AG04449 (cell line): ENCODE measurements at places on chromosomes 11 and 22.

DNA sequence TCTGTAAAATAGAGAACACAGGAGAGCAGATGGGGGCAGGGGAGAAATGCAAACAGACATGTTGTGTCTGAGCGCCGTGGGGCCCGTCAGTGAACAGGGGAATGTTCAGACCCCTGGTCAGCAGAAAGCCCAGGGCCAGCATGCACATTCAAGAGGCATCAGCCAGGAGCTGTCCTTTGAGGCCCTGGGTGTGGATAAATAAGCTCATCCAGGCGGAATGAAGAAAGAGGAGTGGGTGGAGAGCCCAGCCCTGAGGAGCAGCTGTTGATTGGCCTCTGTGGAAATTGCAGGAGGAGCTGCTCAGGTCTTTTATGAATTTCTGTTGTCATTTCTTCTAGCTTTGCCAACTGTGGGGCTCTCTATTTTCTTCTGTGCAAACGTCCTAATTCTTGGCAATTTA lies 49.7 kb upstream of the CECR2 start:
- no peak for DNase-seq

DNA sequence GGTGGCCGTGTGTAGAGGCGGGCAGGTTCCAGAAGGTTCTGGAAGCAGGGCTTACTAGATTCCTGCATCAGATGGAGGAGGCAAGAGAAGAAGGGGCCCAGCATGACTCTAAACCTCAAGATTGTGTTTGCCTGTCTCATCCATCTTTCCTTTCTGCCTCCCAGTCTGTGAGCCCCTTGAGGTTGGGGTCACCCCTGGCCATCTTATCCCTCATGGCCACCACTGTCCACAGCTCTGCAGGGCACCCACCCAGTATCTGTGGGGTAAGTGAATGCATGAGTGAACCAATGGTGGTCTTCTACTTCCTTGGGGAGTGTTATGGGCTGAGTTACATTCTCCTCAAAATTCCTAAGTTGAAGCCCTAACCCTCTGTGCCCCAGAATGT lies 79.3 kb downstream of the MYEOV start:
- no peak for DNase-seq

- DNase-seq, result no peak
These were observed 1.0 kb upstream of the CCKBR start for GRCh38 chr11:6258571-6259081.

DNA sequence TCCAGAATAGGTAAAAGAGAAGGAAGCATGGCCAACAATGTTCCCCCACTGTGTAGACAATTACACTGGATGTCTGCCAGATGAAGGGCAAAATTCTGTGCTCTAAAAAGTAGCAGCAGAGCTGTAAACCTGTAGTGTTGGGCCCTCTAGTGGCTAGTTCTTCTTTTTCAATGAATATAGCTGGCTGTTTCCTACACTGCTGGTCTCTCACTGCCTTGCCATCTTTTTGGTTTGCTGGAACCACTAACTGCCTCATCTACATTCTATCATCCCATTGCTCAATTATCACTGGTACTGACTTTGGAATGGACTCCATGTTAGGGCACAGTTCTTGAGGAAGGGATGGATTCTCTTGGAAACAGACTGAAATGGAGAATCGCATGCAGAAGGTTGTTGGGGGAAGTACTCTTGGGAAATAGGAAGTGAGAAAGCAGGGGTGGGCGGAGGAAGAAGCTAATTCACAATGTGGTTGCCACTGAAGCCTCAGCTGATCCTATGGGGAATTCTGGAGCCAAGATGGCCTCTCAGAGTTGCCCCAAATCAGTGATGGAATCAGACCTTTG lies 17.9 kb downstream of the KCNE3 start:
- DNase-seq, result peak; percentile 23

GRCh38 chr11:382081-382629 lies 11.9 kb upstream of the PKP3 start:
- no peak for DNase-seq

DNA sequence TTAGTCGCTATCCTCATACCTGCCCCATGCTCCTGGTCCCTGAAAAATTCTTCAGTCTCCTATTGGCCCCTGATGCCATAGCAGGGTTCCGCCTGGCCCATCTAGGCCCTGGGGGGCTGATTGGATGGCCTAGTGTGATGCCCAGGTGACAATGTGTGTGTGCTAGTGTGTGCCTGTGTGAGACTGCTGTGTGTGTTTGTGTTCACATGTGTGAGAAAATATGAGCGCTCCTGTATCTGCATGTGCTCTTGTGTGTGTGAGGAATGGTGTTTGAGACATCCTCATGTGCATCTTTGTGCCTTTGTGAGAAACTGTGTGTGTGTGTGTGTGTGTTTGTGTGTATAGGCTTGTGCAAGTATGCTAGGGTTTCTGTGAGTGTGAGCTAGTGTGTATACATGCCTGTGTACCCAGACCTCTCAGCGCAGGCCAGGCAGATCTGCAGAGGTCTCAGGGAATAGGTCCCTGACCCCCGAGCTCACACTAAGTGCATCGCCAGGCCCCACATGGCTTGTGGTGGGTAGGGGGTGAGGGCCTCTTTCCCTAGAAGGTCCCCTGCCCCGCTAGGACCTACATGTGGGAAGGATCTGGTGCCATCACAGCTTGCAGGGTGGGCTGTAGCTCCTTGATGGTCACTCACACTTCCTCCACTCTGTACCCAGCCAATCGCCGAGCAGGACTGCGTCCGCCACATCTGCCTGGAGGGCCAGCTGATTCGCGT lies 64.6 kb downstream of the OTOG start:
- DNase-seq, result no peak
